ENCODE measurements at places on chromosomes 11 and 22.

DNA sequence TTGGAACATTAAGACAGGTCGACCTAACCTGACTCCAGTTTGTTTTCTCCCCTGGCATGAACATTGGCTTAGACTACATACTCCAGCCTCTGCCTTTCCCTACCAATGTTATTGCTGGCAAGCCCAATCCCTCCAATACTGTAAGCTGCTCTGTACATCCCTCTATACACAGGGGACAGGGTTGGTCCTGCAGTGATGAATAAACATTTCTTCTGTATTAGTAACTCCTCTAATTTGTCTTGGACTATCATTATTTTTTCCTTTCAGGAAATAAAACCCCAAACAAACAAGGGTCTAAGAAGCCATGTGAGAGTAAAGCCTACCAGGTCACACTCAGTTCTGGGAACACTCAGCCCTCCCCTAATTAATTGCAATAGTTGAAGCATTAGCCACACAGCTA lies 35.1 kb upstream of the FJX1 start:
- no peak for DNase-seq

GRCh38 chr11:130531061-130531460 lies 82.6 kb downstream of the ADAMTS15 start:
- peak; percentile 66 for DNase-seq

DNA sequence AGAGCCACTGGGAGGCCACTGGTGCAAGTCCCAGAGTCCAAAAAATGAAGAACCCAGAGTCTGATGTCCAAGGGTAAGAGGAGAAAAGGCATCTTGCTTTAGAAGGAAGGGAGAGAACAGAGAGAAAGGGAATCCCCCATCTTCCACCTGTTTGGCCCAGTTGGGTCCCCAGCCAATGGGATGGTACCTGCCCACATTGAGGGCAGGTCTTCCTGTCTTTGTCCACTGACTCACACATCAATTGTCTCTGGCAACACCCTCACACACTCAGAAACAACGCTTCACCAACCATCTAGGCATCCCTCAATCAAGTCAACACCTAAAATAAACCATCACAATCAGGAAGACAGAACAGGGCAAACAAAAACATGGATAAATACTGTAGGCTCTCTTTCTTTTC lies 6.3 kb downstream of the COMMD9 start:
- no peak for DNase-seq

- peak; percentile 71 for DNase-seq
Observed at GRCh38 chr22:49770547-49771265, 57.0 kb downstream of the BRD1 start.

GRCh38 chr11:118615282-118615975 lies 8.0 kb downstream of the PHLDB1 start:
- DNase-seq, result peak; percentile 81

DNA sequence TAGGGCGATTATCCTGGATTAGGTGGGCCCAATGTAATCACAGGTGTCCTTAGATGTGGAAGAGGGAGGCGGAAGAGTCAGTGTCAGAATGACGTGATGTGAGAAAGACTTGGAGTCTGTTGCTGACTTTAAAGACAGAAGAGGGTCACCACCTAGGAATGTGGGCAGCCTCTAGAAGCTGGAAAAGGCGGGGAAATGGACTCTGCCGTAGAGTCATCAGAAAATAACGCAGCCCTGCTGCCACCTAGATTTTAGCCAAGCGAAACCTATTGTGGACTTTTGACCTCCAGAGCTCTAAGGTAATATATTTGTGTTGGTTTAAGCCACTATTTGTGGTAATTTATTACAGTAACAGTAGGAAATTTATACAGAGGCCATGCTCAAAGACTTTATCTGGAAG lies 4.8 kb downstream of the DDX10 start:
- no peak for DNase-seq

GRCh38 chr11:47248304-47248663 lies 330 bp downstream of the ACP2 start:
- DNase-seq, result no peak

DNA sequence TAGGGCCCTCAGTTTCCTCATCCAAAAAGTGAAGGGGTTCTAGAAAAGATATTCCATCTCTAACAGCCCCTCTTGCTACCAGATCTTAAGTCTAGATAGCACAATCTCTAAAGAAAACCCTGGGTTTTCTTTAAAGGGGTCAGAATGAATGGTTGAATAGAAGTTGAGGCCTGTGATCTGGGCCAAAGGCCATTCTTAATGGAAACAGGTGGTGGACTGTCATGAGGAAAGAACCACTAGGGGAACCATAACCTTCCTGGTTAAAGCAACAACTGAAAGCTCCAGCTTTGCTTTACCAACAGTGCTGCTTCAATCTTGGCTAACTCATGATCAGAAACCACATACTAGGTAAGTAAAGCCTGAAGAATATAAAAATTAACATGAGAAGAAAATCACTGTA lies 1.8 kb downstream of the CELF1 start:
- DNase-seq, result peak; percentile 47

DNA sequence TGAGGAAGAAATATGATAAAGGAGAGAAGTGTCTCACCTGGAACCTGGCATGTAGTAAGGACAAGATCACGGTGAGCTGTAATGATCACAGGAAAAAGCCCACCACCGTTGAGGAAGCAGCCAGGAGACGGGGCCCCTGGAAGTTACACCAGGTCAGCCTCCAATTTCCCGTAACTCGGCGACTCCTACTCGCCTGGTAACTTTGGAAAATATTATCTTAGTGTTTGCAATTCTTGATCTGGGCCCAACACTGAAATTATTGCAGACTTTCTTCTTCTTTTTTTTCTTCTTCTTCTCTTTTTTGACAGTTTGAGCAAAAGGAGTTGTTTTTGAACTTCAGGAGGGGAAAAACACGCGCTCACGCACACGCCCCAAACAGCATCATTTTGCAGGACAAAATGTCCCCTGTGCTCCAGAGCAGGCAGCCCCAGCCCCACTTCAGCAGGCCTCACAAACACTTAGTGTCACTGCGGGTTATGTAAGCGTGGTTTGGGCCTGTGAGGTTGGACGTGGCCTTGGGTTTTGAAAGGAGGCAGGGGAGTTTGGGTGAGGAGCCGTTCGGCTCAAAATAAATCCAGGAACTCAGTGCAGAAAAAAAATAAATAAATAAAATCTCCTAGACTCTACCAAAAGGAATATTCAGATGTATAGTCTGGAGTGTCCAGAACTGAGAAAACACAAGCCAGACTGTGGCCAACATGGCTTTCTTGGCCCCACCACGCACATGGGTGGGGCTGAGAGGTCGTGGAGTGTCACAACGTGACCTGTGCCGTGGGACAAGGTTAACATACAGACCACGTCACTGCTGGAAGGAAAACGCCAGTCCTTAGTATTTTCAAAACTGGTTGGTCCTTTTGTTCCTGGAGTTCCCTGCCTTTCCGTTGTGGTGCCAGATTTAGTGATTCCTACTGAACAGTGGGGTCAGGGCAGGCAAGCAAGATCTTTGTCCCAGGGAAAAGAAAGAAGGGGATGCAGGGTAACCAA lies 26.3 kb upstream of the MN1 start:
- DNase-seq, result no peak

DNA sequence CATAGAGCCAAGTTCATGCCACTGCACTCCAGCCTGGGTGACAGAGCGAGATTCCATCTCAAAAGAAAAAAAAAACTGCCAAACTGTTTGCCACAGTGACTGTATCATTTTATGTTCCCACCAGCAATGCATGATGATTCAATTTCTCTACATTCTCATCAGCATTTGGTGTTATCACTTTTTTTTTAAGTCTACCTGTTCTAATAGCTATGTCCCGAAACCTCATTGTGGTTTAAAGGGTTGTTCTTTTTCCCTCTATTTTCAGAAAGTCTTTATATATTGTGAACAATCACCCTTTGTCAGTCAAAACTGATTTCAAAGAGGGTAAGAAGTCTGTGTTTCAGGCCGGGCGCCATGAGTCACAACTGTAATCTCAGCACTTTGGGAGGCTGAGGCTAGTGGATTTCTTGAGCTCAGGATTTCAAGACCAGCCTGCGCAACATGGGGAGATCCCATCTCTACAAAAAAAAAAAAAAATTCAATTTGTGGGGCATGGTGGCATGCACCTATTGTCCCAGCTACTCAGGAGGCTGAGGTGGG lies 14.8 kb upstream of the FAM168A start:
- no peak for DNase-seq

- DNase-seq, result peak; percentile 47
Observed at GRCh38 chr11:64531906-64532312, 59.1 kb upstream of the SLC22A12 start.

DNA sequence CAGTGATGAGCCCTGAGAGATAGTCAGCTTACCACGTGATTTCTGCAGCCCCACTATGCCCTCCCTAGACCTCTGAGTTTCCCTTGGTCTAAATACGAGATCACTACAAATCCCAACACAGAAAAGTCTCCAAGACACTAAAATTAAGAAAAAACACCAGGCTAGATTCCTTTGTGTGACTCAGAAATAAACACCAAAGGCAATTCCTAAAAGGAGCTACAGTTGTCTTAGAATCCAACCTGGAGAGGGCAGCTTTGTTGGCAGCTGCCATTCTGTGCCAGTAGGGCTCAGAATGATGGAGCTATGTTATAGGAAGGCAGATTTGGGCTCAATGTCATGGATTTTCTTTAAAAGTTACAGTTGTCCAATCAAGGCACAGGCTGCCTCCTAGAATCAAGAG lies 37.1 kb upstream of the HMGXB4 start:
- no peak for DNase-seq

DNA sequence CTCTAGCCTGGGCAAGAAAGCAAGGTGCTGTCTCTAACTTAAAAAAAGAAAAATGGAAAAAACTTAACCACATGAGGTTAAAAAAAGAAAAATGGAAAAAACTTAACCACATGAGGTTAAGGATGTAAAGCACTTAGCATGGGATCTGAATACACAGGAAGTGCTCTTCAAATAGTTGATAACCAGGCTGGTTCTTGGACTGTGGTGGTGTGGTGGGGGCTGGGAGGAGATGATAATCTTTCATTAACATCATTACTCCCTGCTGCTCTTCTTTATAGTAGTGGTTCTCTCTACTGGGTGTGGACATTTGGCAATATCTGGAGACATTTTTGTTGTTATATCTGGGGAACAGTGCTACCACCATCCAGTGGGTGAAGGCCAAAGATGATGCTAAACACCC lies 88.4 kb downstream of the TTC17 start:
- DNase-seq, result no peak

GRCh38 chr11:128451652-128452470 lies 135.5 kb downstream of the ETS1 start:
- peak; percentile 58 for DNase-seq

DNA sequence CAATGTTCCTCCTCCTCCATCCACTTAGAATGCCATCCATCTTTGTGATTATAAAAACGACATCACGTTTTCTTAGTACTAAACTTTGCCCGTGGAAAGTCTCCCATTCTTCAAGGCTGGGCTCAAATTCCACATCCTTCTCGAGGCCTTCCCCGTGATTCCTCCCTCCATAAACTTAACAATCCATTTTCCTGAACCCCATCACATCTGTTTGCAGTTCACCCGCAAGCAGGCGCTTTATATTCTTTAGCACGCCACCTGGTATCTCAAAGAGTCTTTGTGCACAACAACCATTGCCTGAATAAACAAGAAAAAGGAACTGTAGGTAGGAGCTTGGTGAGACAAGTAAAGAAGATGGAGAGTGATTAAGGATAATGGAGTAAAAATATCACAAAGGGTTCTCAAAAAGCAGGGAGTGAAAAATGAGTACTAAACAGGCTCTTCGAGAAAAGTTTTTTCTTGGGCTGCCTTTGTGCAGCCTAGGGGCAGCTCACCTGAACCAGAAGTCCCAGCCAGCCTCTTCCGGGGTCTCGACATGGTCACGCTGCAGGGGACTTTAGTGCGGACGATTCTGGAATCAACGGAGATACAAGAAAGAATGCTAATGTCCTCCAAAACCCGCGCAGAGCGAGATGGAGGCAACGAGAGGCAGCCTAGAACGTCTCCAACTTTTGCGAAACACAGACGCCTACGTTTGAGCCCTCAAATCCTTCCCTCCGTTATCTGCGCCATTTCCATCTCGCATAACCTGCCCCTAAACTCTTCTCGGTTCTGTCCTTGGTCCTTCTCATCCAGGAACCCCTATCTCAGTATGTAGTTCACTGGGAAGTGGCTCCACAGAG lies 585 bp downstream of the THYN1 start:
- peak; percentile 52 for DNase-seq

DNA sequence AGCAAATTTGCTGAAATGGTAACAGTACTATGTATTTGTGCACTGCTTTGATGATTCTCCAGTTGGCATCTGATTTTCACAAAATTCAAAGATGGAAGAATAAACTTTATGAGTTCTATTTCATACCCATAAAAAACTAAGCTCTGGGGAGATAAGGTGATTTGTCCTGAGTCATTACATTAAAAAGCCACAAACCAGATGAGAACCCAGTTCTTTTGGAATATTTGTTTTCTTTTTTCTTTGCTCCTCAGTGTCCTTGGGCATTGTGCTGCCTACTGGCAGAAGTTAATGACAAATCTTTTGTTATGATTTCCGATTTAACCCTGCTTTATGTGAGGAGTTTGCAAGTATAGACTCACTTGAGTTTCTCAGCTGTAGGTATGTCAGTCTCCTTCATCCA lies 45.4 kb upstream of the AMOTL1 start:
- no peak for DNase-seq
